Bone marrow (tissue), 2 donors: ENCODE measurements at places on chromosomes 4 and X.

DNA sequence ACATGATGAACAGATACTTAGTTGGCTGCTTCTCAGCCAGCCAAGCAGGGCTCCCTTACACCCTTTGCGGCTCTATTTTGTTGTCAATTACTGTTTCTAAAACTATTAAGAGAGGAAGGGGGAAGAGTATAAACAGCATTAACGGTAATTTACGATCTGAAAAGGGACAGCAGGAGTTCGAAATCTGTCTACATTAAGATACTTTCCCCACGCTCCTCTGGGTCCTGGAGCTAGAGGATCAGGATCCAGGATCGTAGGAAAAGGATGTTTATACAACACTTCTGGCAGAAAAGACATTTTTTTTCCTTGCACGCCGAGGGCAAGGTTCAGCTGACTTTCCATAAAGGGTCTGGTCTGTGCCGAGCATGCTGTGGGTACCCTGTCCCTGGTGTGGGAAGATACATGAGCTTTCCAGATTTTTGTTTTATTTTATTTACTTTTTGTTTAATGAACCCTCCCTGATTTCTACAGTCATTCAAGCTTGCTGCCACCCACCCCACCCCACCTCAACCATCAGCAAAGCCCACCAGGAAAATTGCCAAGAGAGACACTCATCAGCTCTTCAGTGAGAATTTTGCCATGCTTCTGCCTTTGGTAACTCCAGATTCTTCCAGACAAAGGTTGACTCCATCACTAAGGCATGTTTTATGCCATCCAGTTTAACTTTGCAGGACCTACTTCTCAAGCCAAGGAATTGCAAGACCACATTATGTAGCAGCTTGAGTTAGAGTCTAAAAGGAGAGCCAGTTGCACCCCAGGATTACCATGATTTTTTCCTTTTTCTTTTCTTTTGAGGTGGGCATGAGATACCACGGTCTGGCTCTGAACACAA, 188.1 kb downstream of the QDPR start:
- no peak for DNase-seq

DNA sequence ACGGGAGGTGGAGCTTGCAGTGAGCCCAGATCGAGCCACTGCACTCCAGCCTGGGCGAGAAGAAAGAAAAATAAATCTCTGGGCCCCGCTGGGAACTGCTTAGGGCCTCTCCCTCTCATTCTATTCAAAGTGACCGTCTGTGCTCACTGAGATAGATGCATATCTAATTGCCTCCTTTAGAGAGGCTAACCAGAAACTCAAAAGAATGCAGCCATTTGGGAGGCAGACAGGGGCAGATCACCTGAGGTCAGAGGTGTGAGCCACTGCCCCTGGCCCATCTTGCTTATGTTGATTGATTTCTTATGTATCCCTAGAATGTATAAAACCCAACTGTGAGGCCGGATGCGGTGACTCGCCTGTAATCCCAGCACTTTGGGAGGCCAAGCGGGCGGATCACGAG, 6.2 kb upstream of the CSF2RA start:
- no peak for DNase-seq

DNA sequence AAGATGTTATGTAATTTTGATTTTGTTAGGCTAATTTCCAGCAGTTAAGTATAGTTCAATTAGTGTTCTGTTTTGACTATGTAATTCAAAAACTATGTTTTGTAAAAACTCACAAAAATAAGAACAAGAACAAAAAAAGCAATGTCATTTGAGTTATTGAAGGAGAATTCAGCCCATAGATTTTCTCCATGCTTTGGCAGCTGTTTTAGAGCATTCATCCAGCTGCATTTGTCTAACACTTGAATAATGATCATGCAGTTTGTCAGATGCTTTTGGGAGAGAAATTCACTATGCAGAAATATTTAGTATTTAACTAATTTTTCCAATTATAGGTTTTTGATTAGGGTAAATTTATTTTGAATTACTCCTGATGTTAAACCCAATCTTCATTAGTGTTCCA, 14.2 kb downstream of the CPE start:
- DNase-seq: no peak

DNA sequence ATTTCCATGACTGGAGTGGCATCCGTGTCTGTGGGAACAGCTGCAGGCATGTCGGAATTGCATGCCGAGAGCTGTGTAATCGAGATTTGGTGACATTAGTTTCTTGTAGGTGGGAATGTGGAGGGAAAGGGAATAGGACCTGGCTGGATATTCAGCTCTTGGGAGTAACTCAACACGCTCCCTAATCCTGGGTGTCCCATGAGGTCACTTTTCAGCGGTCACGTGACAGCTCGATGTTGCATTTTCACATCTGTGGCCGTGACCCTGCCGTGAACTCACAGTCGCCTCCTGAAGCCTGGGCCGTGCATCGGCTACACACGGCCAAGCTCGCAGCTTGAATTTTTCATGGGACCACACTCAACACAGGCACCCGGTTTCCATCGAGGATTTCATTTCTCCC, 25.8 kb upstream of the PSAPL1 start:
- DNase-seq: no peak

- DNase-seq: no peak
Measured at GRCh38 chr4:172104539-172104938, 291.3 kb downstream of the GALNTL6 start.

GRCh38 chr4:112361181-112361791, 64.1 kb downstream of the ALPK1 start:
- no peak for DNase-seq

- DNase-seq: no peak
Measured at GRCh38 chr4:181756451-181757095, 486.6 kb upstream of the TENM3 start.

- DNase-seq: no peak
Measured at GRCh38 chrX:102849396-102849795, 87.7 kb upstream of the RAB40AL start.

- DNase-seq: peak; percentile 63
Measured at GRCh38 chr4:180630012-180630665, 1613.1 kb upstream of the TENM3 start.

DNA sequence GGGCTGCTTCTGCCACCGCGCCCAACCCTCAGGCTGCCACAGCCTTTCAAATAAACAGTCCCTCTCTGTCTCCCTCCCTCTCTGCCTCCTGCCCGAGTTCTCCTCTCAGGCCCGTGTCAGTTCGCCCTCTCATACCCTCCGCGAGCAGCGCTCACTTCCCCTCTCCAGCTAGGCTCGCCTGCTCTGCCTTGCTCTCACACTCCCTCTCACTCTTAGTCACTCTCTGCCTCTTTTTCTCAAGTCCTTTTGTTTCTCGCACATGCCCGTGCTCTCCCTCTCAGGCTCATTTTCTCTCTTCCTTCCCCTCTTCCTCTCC, 3.2 kb downstream of the EFNB1 start:
- peak; percentile 6 for DNase-seq

- DNase-seq: no peak
Measured at GRCh38 chr4:42225286-42225685, 72.8 kb upstream of the BEND4 start.

GRCh38 chrX:111131572-111131971, 35.6 kb downstream of the PAK3 start:
- DNase-seq: no peak

DNA sequence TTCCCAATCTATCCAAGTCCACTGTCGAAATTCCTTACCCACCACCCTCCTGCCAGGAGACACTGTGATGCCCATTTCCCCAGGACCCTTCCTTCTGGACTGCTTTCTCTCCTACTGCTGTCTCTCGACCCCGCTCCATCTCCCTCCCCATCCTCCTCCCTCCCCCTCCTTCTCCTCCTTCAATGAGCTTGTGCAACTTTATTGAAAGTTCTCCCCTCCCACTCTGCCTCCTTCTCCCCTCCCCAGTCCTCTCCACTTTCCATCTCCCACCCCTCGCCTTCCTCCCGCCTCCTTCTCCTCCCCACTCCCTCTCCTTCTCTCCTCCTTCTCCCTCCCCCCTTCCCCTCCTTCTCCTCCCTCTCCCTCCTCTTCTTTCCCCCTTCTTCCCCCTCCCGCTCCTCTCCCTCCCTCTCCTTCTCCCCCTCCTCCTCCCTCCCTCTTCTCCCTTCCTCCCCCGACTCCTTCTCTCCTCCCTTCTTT, 116.6 kb upstream of the FAT1 start:
- no peak for DNase-seq

GRCh38 chr4:6271701-6272465, 2.2 kb downstream of the WFS1 start:
- DNase-seq: no peak

DNA sequence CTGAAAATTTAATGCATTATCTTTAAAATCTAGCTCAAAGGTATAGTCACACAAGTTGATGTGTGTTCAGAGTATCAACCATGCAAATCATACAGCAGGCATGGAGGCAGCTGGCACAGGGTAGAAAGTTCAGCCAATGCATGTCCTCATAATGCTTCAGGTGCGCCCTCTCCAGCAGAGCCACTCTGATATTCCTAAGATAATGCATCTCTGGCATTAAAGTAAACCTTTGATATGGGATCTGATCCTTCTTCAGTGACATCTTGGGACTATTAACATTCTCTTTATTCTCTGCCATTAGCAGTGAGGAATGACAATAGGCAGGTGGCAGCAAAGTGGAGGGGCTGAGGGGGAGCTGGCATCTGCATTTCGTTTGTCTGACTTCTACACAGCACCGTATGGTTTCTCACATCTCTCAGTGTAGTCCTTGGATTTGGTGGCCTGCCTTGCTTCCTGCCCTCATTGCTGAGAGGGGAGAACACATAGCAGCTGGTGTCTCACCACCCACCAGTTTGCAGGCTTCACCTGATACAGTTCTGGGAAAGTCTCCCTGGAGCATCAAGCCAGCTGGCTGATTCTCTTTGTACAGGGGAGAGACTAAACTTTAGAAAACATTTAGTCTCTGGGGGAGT, 168.7 kb upstream of the TBC1D9 start:
- no peak for DNase-seq

DNA sequence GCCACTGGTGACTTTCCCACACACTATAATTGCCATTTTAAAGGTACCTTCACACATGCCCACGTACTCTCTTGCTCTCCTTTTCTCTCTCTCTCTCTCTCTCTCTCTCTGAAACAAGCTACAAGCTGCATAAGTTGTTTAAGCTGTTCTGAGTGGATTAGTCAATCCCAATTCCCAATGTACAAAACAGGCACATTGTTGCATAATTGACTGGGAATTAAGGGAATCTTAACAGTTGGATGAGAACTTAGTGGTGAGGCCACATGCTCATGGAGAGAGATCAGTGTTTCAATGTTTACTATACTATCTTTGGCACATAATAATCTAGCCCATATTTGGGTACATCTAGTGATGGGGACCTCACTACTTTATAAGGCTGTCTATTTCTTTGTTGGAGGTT, 123.3 kb downstream of the ARHGEF9 start:
- no peak for DNase-seq

DNA sequence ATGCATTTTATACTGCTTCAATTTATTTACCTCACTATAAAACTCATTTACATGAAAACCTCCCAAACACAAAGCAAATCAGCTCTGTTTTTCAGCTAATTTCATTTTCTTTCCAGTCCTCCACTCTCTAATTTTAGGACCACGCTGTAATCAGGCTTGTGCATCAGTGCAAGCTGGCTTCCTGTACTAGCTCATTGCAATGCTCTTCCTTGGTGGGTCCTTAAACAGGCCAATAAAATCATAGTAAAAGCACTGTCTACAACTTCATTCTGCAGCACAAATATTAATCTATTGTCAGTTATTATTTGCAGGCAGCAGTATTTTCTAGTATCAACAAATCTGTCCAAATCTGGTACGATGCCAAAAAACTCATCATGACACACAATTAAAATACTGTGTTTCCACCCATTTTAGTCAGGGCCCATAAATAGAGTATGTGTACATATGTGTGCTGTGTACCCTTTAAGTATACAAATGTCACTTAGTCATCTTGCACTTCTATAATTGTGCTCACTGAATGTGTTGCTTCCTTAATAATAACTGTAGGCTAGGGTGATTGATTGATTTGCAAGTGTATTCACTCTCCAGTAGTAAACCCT, 178.2 kb upstream of the HCCS start:
- no peak for DNase-seq

DNA sequence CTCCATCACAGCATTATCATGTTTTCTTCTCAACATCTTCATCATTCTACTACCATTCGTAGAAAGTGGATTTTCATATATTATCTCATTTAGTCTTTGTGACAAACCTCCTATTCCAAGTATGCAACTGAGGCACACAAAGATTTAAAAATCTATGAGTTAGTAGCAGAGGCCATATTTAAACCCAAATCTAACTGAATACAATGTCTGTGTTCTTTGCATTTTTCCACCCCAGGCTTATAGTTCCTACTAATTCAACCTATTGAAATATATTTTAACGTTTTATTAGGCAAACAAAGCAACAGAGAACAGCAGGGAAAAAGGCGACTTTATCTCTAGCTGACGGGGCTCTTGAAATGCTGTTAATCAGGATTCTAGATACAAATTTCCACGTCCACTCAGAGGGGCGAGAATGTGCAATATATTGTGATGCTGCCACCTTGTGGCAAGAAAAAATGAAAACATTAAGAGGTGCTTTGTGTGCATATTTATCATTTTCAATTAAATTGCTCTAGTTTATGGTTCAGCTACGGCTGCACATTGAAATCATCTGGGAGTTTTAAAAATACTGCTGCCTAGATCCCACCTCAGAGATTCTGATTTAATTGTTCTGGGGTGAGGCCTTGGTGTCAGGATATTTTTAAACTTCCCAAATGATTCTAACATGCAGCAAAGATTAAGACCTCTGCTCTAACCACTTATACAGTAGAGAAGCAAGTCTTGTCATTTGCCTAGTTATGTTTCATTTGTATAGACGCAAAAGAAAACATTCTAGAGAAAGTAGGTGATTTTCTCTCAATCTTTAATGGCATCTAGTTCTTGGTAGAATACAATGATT, 315.9 kb downstream of the MAPK10 start:
- peak; percentile 28 for DNase-seq

DNA sequence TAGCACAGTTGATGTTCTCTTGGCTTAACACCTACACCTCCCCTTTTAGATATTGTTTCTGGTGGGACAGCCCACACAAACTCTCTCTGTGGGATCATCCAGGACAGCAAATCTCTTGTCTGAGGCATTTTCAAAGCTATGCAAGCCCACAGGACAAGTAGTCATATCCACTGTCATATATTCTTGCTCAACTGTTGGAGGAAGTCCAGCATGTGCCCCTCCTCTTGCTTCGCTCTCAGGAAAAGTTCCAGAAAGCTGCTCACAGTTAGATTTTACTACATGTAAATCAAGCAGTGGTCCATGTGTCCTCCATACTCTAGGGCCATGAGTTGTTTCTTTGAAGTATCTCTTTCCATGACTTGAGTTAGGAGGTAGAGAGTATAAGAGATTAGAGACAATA, 260.7 kb downstream of the INPP4B start:
- DNase-seq: no peak

DNA sequence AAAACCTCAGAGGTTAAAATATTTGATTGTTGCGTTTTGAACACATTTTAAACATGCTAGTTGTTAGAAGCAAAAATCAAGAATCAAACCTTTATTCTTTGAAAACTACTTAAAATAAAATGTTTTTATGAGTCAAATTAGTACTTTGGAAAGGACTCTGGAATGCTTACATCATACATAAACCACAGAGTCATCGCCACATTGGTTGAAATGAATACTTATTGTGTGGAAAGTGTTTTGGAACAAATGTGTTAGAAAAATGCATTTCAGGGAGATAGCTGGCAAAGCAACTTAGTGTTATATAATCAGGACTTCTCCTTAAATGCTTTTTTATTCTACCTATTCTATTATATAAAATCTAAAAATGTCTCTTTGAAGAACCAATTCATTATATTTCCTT, 49.4 kb upstream of the CAMK2D start:
- DNase-seq: no peak
